ENCODE measurements at places on chromosomes 2 and 18.

DNA sequence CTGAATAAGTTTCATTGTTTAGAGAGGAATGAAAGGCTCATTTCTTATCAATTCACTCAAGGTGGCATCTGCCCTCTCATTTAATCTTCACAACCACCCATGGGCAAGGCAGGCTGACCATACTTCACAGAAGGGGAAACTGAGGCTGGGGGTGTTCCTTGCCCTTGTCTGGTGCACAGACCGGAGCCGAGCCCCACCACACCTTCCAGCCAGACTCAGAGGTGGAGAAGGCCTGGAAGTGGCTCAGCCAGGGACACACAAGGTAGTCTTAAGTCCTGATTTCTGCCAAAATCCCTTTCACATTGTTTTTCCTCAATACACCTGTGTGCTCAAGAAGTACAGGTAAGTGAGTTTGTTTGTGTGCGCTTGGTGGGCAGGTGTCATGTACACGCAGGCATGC, 111.9 kb upstream of the TEX51 start:
- DNase-seq = no peak

DNA sequence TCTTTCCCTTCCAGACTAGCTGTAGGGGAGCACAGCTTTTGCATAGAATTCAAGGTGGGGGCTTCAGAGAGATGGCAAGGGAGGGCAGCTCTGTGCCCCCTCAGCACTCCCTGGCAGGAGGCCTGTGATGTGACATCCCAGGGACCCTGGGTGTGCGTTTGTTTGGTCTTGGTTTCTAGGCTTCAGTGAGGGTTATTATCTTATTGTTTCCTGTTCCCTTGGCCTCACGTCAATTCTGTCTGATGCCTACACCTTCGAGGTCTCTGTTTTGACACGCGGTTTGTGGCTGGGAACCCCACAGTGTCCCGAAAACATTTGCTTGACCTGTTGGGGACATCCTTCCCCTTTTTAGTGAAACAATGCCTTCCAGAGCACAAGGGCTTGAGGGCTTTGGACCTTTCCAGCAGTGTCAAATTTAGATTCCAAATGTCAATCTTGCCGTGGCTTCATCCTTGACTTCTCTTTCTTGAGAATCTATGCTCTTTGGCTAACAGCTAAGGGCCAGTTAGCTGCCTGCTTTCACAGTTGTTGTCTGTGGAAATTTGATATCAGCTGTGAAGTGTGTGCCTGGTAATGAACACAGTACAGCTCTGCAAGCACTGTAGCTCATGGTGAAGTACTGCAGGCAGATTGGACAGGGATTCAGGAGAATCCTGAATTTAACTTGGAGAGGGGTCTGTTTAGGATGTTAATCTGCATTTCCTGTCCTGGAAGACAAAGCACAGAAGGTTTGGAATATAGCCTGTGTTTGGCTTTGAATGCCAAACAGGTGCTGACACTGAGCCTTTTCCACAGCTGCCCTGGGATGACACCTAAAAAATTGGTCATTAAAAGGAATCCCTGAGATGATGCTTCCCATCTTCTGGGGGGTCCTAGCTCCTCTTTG, 108.2 kb upstream of the CXCR4 start:
- DNase-seq = no peak

DNA sequence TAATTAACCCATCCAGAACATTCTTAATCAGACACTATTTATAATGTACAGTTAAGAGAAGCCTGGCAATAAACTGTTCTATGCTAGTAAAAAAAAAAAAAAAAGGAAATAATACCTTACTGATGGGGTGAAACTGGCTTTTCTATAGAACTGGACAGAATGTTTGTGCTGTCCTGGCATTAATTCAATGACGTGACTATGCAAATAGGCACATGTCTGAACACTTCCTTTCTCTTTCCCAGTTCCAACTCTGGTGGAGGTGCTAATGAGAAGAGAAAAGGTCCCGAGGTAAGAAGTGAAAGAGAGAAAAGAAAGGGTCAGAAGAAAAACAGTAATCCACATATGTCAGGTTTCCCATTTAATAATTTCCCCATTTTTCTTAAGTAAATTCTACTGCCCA, 508.4 kb downstream of the ZEB2 start:
- DNase-seq = no peak

DNA sequence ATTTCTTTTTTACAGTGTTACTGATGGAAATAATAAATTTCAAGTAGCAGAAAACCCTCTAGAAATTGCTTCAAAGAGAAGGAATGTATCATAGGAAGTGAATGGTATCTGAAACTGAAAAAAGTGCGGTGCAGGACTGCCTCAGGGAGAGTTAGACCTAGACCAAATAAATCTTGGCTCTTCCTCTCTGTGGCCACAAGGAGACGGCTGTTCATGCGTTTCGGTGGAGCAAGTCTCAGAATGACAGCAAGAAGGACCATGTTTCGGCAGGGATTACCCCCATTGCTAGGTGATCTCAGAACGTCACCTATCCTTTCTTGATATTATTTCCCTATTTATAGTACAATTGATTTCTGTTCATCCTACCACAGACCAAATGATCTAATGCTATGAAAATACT, 522.3 kb downstream of the SOX11 start:
- no peak for DNase-seq

DNA sequence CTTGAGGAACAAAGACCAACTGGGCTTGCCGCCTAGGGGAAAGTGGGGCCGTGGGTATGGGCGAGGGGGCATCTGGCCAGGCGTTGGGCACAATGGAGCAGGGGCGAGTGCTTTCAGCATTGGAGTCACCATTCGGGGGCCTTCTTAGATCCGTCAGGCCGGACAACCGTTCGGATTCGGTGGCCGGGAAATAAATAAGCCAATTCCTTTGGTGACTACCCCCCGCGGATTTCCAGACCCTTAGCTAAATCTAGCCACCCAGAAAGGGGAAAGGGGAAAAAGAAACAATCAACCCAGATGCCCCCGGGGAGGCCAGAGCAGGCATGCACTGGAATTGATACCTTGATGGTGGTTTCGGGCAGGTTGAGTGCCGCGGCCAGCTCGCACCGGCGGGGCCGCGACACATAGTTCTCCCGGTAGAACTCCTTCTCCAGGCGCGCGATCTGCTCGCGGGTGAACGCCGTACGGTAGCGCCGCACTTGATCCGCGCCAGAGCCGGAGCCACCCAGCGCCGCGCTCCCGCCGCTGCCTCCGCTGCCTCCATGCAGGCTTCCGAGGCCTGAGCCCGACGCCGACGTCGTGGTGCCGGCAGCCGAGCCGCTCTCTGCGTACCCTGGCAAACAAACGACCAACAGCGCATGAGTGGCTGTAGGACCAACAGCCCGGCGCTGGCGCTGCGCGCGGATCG, 1.8 kb downstream of the EVX2 start:
- DNase-seq = no peak

DNA sequence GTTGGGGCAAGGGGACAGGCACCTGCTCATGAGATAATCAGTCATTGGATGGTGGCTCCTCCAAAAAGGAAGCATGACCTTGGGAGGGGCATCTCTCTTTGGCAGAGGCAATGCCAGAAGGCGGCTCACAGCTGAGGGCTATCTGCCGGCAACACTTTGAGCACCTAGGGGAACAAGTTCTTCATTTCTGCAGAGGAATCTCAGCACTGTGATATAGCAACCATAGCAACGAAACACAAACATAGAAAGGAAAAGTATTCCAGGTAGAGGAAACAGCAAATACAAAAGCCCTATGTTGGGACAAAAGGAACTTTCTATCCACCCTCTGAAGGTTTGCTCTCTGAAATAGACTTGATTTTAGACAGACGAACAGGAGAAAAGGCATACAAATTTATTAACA, 89.1 kb upstream of the NEDD4L start:
- DNase-seq = no peak

- no peak for DNase-seq
Measured at GRCh38 chr2:38745267-38745666, 5.9 kb downstream of the SRSF7 start.

DNA sequence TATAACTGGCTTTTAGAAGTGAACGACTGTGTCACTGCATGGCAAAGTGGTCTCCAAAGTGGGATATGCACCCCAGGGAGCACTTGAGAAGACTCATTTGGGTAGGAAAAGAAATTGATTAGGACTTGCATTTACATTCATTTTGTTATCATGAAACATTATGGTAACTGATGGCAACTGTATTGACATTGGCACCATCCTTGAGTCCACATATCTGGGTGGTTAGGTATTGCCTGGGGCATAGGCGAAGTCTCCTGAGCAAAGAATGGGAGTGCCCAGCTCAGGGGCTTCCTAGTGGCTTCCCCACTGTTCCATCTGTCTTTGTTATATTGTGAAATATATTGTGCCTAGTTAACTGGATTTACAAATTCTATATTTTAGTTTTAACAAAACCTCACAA, 29.2 kb downstream of the SPATS2L start:
- no peak for DNase-seq

GRCh38 chr2:238169708-238170251, 11.0 kb downstream of the ERFE start:
- no peak for DNase-seq

DNA sequence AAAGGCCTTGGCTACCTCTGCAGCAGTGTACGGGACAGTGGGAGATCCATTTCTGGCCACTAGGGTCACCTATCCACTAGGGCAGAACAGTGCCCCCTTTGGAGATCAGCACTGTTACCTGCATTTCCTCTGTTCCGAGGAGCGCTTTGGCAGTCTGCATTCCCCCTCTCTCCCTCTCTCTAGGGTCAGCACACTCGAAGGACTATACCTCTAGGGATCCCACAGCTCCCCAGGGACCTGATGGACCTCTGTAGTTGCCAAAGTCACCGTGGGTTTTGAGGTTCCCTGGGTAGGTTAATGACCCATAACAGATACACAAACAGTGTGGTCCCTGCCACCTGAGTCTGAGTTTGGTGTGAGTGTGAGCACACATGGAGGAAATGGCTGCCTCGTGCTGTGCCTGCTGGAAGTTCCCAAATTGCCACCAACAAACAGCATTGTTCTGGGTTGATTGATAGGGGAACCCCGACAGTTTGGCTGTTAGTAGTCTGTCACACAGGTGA, 99.8 kb upstream of the VWC2L start:
- no peak for DNase-seq

DNA sequence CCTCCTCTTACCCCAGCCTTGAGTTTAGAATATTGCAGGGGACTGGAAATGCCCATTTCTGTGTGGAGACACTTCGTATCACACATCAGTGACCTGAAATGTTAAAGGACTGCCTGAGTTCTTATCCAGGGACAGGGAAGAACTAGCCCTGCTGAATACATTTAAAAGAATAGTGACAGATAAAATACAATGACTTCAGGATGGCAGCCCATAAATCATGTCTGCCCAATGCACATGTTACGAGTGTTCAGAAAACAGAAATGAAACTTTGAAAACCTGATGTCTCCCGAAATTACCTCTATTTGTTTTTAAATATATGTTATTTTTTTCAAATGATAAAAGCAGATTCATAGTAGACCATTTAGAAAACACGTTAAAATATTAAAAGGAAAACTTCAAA, 22.3 kb upstream of the RAB12 start:
- no peak for DNase-seq

- no peak for DNase-seq
Measured at GRCh38 chr18:8735274-8735673, 29.9 kb downstream of the MTCL1 start.

- no peak for DNase-seq
Measured at GRCh38 chr2:11077411-11077810, 77.9 kb upstream of the SLC66A3 start.

- DNase-seq = no peak
Measured at GRCh38 chr2:184599054-184599871, 934 bp downstream of the ZNF804A start.

DNA sequence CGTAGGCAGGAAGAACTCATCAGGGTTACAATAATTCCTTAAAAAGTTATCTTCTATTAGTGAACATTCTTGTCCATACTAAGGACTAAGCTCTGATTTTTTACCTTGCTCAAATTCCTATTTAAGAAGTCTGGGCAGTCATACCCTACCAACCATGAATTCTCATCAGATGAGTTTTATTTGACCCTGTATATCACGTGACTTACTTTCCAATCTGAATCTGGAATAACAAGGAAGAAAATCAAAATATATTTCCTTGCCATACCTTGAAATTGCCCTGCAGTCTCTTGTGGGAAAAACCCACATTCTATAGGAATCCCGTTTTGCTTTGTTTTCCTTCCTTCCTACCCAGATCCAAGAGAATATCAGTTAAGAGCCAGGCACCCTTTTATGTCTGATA, 352.7 kb downstream of the AKAIN1 start:
- DNase-seq = no peak
